ENCODE measurements at places on chromosomes 2 and 18. TPM values are rescaled to one million over a fixed set of nuclear protein-coding genes. Genes with fewer than 3 reads are reported as not detected.

Gene RAB11FIP5
- 34.4 TPM for polyA plus RNA-seq

Gene SERPINB4
- not detected for polyA plus RNA-seq

Gene FAM210A
- polyA plus RNA-seq, result 24.9 TPM

GRCh38 chr2:133362061-133362476 is 206.2 kb downstream of the NCKAP5 start:
- peak; percentile 71 for DNase-seq

DNA sequence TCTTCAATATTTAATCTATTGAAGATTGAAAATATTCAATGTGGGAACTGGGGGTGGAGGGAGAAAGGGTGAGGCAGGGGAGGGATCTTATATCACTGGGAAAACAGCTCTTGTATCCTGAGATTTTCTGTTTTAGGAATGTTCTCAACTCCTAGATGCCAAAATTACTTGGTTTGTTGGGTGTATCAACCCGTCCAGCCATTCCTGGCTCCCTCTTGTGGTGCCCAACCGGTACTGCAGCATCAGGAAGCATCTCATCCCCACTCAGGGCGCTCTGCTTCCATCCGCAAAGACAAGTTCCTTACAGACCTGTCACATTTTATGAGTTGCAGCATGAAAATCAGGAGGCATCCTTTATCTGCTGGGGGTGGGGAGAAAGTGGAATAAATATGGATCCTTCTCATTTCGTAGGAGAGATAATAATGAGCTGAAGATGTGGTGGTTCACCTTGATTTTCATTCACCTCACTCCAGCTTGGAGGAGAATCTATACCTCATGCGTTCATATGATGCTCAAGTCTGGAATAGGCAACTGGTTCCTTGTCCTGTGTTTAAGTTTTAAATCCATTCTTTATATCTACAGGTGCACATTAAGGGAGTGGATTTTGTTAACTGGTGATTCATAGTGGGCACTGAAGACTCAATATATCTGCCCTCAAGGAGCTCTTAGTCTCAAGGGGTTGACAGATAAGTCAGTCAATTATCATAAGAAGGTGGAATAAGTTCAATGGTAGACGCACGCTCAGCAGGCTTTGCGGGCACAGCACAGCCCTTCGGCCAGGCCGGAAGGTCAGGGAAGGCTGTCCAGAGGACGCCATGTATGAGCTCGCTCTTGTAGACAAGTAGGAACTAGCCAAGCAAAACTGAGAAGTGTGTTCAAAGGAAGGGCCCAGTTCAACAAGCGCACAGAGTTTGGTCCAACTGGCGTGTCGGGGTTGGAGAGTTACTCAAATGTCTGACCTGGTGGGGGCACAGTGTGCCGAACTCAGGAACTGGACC is 127.3 kb downstream of the RNF144A start:
- DNase-seq, result peak; percentile 64

GRCh38 chr2:72955228-72956049 is 38.1 kb downstream of the EMX1 start:
- DNase-seq, result no peak

GRCh38 chr2:130836501-130837174 is at the start of gene ARHGEF4:
TSS of gene ARHGEF4 (plus strand) at chr2:130836914. CDS start at chr2:130836954, 40 bp downstream.
- peak; percentile 14 for DNase-seq

Gene SDC1
- 24.5 TPM for polyA plus RNA-seq

GRCh38 chr2:158181171-158181570 is 79.5 kb downstream of the UPP2 start:
- DNase-seq, result no peak

DNA sequence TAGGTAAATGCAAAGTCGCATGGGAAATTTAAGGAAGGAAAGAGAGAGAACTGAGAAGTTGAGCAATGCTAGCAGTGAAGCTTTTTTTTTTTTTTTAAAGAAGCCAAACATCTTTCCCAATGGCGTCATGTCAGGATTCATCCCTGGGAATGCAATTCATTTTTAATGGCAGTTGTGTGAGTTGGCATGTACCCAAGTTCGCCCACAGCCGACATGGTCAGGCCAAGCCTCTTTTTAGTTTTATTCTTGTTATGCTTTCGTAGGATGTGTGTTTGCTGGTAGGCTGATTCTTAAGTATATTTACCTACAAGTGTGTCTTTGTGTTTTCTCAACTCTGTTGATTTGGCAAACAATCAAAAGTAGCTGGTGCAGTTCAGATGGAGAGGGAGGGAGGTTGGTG is 127.6 kb upstream of the ITGA6 start:
- peak; percentile 50 for DNase-seq

- no peak for DNase-seq
These were observed 196.8 kb upstream of the CYRIA start for GRCh38 chr2:16862471-16862870.

Gene GRHL1
- 0.61 TPM for polyA plus RNA-seq

GRCh38 chr2:8257502-8257901 is 424.4 kb upstream of the ID2 start:
- no peak for DNase-seq

Gene CMPK2
- 0.11 TPM for polyA plus RNA-seq

DNA sequence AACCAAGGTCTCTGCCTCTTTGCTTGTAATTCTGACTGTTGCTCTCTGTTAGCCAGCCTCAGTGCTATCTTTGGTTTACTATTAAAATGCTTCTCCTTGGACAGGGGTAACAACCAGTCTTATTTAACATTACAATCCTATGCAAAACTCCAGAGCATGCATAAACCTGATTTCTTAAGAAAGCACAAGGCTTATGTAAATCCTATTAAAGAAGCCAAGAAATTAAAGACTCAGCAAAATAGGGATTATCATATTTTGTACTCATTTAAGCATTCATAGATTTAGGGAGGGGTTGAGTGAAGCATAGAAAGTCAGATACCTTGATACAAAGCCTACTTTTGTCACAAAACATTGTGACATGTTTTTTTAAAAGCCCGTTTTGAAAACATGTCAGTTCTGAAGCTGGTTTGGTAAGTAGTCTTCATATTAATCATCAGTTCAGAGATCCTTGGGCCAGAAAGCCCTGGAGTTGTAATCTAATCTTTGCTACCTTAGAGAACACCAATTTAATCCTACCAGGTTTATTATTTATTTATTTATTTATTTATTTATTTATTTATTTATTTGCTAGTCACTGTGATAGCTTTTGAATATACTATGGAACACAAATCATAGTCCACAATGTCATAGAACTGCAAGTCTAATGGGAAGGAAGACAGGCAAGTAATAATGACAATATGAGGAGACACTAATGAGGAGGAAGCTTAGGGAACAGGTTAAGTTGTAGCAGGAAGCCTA is 158.0 kb upstream of the HNMT start:
- DNase-seq, result no peak

GRCh38 chr2:47437287-47437686 is 34.3 kb downstream of the MSH2 start:
- peak; percentile 76 for DNase-seq

DNA sequence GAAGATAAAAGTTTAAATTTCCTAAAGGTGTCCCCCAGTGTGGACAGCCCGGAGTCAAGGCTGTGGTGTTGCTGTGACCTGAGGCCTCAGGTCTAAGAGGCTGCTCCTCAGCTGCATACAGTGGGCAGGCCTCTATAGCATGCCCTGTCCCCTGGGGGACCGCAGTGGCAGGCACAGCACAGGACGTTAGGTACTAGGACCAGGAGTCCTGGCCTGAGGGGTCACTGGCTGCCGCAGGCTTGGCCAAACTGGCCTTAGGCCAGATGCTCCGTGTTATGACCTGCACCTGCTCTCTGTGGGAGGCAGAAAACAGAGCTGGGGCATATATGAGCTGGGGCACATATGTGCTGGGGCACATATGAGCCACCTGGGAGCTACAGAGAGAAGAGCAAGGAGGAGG is 21.2 kb upstream of the MAL start:
- DNase-seq, result no peak

- DNase-seq, result no peak
These were observed 314.9 kb downstream of the AFF3 start for GRCh38 chr2:99827296-99827999.

Gene SCN7A
- not detected for polyA plus RNA-seq

GRCh38 chr2:48961009-48961408 is 193.3 kb downstream of the FSHR start:
- DNase-seq, result no peak

Gene MC2R
- not detected for polyA plus RNA-seq

GRCh38 chr2:226674123-226674522 is 125.5 kb downstream of the IRS1 start:
- peak; percentile 33 for DNase-seq

DNA sequence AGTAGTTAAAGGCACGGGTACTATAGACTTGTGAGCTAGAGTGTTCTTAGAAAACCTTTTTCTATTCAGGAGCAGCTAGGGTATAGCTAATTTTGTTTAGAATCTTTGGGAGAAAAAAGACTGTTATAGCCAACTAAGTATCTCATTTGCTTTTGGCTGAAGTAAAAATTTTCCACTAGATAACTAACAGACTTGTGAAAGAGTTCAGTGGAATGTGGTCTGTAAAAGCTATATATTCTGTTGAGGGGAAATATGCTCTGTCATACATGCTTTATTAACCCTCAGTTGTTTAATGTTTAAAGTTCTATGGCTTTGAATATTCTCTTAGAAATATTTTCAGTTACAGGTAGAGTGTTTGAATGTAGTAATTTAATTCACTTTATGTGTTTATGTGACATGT is 49.7 kb downstream of the RIF1 start:
- peak; percentile 38 for DNase-seq

Gene CFAP65
- polyA plus RNA-seq, result not detected

- DNase-seq, result no peak
These were observed 128.2 kb downstream of the FIGN start for GRCh38 chr2:163607630-163608029.

- DNase-seq, result no peak
These were observed 433.5 kb upstream of the LRATD1 start for GRCh38 chr2:14199040-14199439.

GRCh38 chr2:109369671-109370191 is 240.7 kb downstream of the SH3RF3 start:
- DNase-seq, result no peak

DNA sequence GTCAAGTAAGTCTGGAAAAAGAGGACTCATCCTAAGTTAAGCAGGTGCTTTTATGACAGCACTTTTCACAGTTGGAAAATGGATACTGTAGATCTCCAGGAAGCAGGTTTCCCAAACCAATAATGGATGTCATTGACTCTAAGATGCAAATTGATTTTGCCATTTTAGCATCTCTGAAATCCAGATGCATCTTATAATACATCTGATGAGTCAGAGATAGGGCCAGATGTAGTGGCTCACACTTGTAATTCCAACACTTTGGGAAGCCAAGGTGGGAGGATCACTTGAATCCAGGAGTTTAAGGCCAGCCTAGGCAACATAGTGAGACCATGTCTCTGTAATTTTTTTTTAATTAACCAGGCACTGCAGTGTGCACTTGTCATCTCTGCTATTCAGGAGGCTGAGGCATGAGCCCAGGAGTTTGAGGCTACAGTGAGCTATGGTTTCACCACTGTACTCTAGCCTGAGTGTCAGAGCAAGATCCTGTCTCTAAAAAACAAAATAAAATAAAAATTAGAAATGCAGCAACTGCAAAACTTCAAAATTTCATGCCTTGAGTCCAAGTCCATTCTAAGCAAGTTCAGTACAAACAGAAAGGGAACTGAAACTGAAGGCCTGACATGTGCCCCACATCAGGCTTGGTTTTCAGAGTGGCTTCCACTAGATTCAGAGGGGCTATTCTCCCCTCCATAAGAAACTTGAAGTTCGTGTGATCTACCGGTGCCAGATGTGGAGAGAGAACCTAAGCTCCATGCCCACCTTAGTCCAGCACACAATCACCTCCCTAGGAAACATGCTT is 267.8 kb upstream of the NCKAP5 start:
- DNase-seq, result peak; percentile 18

DNA sequence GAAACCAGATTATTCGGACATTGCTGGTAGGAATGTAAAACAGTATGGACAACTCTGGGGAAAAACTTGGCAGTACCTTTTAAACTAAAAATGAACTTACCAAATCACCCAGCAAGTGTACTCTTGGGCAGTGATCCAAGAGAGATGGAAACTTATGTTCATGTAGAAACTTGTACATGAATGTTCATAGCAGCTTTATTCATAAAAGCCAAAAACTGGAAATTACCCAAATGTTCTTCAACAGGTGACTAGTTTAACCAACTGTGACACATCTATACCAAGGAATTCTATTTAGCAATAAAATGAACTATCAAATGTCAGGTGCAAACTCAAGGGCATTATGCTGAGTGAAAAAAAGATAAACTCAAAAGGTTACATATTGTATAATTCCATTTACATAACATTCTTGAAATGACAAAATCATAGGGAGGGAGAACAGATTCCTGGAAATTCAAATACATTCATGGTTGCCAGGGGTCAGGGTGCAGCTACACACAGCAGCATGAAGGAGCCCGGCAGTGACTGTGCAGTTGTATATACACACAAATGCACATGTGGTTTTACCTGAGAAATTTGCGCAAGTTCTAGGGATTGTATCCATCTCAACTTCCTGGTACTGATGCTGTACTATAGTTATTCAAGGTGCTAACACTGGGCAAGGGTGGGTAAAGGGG is 3.5 kb upstream of the RNU4ATAC start:
- no peak for DNase-seq

DNA sequence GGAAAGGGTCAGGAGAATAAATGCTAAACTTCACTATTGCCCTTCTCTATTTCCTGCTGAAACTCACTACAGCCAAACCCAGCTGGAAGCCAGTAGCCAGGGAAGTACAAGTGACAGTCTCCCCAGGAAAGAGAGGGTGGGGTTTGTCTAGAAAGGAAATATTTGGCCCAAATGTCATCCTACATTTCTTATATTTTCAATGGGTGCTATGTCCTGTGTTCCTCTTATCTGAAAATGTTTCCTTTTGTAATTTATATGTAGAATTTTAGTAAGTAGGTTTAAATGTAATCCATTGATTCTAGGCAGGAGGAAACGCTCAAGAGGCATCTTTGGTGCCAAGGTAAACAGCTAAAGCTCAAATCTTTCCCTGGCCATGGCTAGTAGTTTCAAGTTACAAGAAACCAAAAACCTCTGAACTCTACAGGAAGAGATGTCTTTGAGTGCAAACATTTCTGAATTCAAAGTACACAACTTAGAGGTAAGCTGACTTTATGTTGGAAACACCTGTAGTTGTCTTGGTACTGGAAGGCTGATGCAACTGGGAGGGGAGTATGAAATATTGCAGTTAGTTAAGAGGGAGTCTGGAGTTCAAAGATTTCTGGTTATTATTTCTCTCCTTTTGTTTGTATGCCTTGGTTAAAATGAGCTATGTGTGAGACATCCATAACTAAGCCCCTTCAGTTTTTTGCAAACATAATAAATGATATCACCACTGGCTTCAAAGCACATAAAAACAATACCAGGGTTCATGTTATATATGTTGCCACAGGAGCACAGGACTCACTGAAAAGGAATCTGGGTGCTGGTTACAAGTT is 356.1 kb upstream of the ZC3H15 start:
- DNase-seq, result peak; percentile 53
